ENCODE measurements at places on chromosomes 7 and 10.

DNA sequence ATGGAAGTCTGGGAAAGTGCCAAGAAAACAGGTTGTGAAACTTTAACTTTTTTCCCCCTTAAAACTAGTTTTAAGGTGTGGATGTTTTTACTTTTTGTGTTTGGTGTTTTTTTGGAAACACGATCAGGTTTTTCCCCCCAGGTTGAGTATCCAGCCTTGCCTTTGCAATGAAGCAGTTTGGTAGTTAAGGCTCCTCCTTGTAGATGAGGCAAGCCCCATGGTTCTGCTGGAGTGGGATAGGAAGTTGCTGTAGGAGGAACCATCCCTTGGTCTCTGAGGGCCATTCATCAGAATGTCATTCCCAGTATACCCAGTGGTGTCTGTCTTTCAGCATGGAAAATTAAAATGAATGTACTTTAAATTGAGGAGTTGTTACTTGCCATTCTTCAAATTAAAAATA, 2.7 kb downstream of the CUL1 start:
- DNase-seq = no peak

- DNase-seq = no peak
These were observed 27.3 kb downstream of the RALA start for GRCh38 chr7:39650676-39651075.

- no peak for DNase-seq
These were observed 210.6 kb downstream of the ZNF365 start for GRCh38 chr10:62584731-62585130.

- no peak for DNase-seq
These were observed 124.7 kb upstream of the C1QL3 start for GRCh38 chr10:16646181-16647059.

DNA sequence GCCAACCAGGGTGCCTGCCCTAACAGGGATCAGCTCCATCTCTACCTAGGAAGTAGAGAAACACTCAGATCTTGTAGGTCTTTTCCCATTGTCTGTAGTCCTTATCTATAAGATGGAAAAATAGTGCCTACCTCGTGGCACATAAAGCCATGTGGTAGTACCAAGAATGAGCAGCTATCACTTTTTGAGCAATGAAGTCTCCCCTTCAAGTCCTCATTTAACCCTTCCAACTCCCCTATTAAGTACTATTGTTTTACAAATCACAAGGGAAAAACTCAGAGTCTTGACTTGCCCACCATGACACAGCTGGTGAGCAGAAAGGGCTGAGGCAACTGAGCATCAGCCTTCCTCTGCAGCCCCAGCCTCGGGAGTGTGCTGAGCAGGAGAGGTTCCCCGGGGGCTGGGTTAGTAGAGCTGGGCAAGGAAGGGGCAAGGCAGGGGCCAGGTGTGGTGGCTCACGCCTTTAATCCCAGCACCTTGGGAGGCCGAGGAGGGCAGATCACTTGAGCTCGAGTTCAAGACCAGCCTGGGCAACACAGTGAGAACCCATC, 3.3 kb downstream of the FRAT2 start:
- no peak for DNase-seq

GRCh38 chr10:78628976-78629375, 439.8 kb upstream of the ZMIZ1 start:
- no peak for DNase-seq

GRCh38 chr7:2628130-2628482, 3.7 kb upstream of the TTYH3 start:
- DNase-seq = no peak

DNA sequence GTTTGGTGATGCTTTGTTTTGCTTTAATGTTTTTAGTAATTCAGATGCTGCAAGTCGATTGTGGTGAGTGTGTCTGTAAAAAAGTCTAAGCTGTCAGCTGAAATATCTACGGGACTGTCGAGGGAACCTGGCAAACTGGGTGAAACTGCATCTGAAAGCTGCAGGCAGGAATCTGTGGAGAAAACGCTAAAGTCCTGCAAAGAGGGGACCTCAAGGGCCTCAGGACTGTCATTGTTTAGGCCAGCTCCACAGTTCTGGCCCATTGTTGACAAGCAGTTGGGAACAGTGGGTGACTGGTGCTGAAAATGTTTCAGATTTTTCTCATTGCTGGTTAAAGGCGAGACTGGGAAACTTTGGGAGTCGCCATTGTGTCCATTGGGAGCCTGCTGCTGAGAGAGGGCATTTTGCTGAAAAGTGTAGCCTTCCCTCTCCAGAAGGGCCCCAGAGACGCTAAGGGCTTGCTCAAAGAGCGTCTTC, 1.8 kb downstream of the HOXA2 start:
- no peak for DNase-seq

GRCh38 chr7:38322461-38322860, 49.0 kb upstream of the TARP start:
- DNase-seq = no peak

- no peak for DNase-seq
These were observed 63.7 kb downstream of the ARHGAP12 start for GRCh38 chr10:31864834-31865518.

DNA sequence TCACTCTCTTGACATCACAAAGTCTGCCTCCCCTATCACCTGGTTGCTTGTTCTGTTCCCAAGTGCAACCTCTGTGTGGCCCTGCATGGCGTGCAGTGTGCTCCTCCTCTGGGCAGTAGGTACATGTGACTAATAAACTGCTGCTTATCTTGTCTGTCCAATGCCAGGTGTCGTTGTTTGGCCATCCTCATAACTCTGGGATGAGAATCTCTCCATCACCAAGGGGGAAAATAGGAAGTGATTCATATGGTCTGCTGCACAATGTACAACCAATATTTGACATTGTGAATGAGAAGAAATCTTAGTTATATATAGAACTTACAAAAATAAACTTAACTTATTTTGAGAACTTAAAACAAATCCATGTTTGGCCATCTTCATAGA, 135.2 kb downstream of the INHBA start:
- no peak for DNase-seq

GRCh38 chr7:2280424-2280823, 33.8 kb downstream of the SNX8 start:
- no peak for DNase-seq

- DNase-seq = no peak
These were observed 618.9 kb upstream of the IGFBP3 start for GRCh38 chr7:46539892-46540483.

- DNase-seq = no peak
These were observed 1064.1 kb upstream of the GHITM start for GRCh38 chr10:83075016-83075814.

DNA sequence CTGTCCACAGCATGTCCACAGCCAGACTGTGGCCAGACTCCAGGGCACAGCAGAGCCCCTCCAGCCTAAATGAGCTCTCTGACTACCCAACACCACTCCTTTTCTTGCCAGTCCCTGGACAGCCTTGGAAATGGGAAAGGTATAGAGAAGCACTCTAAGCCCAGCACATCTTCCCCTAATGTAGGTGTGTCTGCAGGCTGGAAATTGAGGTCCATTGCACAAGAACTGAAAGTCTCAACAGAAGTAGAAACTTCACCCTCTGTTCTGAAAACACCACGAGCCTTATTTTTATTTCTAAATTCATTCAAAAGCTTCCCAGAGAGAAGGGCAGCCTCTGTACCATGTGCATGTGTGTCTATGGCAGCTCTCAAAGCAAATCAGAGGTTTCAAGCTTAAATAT, 3.7 kb upstream of the KCNMA1 start:
- no peak for DNase-seq

- DNase-seq = no peak
These were observed 37.0 kb downstream of the NHLRC2 start for GRCh38 chr10:113891476-113891875.

- no peak for DNase-seq
These were observed 72.8 kb downstream of the TBXAS1 start for GRCh38 chr7:139901901-139902300.

- DNase-seq = no peak
These were observed 10.7 kb downstream of the HIP1 start for GRCh38 chr7:75727881-75728593.

DNA sequence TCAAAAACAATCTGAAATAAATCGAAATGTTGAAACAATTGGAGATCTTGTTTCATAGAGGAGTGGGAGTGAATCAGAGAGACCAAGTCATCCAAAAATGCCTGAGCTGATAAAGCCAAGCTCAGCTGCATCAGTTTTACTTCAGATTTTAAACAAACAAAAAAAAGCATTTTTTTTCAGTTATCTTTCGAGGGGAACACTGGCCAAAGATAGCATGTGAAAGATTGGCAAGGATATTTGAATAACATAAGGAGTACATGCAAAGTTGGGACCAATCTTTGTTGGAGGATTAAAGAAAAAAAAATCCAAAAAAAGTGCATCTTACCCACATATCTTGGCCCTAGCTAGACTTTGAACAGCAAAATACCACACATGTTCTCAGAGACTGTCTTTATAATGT, 47.2 kb downstream of the RHOBTB1 start:
- no peak for DNase-seq

- no peak for DNase-seq
These were observed 16.9 kb downstream of the CAMK2G start for GRCh38 chr10:73857446-73857845.

DNA sequence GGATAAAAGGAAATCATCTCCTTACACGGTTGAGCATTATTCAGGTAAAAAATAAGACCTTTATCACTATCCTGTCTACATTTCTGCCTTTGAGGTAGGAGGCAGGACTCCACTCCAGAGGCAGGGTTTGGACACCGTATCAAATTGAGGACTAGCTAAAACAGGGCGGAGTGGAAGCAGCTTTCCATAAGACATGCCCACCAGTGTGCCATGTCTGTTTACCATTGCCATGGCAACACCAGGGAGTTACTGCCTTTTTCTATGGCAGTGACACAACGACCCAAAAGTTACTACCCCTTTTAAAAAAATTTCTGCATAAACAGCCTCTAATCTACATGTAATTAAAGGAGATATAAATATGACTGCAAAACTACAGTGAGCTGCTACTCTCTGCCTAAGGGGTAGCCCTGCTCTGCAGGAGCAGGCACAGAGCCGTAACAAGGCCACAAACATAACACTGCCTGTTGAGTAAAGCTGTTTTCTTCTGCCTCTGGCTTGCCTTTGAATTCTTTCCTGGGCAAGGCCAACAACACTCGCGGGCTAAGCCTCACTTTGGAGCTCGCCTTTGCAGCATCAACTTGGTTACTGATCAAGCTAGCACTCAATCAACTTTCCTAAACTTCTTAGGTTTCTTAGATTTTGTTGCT, 26.5 kb downstream of the DGKB start:
- DNase-seq = no peak

- DNase-seq = no peak
These were observed 3.4 kb downstream of the CDK1 start for GRCh38 chr10:60781661-60782060.

GRCh38 chr7:88318196-88318595, 11.5 kb upstream of the STEAP4 start:
- DNase-seq = no peak

DNA sequence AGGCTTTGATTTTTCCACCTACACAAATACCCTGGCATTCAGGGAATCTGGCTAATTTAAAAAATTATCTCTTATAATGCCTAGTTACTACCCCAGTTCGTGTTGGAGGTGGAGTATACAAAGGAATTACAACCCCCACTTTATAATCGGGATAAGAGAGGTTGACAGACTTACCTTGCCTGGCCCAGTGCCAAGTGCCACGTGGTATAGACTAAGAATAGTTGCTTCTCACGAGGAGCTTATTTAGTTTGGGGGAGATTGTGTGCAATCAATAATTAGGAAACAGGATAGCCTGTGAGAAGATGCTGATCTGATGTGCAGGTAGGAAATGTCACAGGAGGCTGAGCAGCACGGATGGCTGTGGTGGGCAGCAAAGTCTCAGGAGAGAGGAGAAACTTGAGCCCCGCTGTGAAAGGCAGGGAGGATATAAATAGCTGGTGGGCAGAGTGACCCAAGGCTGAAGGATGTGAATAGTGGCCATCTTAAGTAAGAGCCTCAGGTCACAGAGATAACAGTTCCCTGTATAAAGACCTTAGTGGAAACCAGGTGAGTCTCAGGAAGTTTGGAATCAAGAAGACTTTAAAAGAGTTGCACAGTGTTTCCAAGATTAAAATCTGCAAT, 11.3 kb upstream of the ATXN7L1 start:
- DNase-seq = no peak

DNA sequence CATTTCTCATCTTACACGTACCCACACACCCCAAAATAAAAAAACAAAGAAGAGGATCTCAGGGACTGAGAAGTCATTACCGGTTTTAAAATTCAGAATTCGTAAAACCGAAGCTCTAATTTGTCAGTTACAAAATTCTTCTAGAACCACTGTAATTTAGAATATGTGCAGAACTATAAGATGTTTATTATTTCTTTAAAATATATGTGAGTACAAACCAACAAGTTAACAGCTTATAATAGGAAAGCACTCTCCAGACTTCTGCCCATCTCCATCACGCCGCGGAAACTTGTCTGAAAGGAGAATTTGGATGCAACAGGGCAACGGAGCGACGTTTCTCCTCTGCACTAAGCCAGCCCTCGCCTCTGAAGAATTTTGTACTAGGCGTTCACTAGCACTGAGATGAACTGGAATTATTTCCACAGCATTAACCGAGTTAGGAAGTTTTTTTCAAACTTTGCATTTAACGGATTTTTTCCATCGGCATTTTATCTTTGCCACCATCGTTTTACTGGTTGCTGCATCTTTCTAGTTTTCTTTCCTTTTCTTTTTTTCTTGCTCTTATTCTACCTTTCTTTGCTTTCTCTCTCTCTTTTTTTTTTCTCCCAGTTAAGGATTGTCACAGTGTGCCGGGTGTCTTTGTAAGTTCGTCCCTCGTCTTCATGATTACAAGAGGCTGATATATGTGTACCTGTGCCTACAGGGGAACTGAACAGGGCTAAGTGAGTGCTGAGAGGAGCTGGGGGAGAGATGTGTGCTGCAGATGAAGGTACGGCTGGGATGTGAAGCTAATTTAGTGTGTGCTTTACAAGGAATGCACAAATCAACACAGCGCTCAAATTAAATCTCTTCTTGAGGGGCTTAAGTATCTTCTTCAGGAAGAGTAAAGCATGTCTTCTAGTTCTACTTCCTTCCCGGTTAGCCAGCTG, 295.9 kb upstream of the NFE2L3 start:
- no peak for DNase-seq

- peak; percentile 64 for DNase-seq
These were observed 3.5 kb downstream of the MKRN1 start for GRCh38 chr7:140475747-140476333.

GRCh38 chr7:123122916-123123315, 76.9 kb downstream of the SLC13A1 start:
- no peak for DNase-seq

GRCh38 chr10:63217120-63217605, 84.0 kb downstream of the NRBF2 start:
- peak; percentile 10 for DNase-seq

DNA sequence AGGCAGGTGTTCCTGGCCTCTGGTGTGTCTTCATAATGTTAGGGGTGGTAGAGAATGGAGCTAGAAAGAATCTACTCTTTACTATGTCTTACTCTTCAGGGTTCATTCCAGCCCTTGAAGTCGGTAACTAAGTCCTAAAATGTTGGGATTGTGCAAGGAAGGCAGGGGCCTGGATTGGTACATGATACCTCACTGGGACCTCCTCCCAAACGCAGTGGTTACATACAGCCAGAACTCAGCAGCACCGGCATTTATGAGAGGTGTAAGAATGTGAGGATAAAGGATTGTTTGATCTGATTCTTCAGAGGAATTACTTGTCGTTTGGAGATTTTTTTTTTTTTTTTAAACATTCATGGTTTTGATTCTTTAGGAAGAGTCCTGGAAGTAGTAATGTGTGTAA, 6.9 kb downstream of the COMTD1 start:
- DNase-seq = no peak

Measured in HuH-7 (cell line).